Activated CD4-positive, alpha-beta T cell treated with anti-CD3 and anti-CD28 coated beads, Interleukin-2, amount 50 U/mL, for 16 hours (primary cell): ENCODE measurements at places on chromosomes 7 and 10.

DNA sequence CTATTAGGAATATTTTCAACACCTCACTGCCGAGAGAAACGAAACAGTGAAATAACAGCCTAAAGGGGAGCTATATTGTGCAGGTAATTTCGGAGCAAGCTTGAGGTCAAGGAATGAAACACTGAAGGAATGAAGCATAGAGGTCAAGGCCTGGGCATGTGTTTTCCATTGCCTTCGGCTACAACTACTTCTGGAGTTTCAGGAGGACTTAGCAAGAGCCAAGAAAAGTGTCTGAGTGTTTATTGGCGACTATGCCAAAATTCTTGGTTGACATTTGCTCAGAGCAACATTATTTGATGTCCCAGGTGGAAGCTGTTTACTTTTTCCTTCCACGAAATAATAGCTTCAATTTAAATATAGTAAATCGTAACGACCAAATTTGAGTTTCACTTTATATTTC lies 89.6 kb upstream of the IFRD1 start:
- DNase-seq, result no peak

- DNase-seq, result no peak
Measured at GRCh38 chr10:106973288-106973687, 191.2 kb downstream of the SORCS1 start.

DNA sequence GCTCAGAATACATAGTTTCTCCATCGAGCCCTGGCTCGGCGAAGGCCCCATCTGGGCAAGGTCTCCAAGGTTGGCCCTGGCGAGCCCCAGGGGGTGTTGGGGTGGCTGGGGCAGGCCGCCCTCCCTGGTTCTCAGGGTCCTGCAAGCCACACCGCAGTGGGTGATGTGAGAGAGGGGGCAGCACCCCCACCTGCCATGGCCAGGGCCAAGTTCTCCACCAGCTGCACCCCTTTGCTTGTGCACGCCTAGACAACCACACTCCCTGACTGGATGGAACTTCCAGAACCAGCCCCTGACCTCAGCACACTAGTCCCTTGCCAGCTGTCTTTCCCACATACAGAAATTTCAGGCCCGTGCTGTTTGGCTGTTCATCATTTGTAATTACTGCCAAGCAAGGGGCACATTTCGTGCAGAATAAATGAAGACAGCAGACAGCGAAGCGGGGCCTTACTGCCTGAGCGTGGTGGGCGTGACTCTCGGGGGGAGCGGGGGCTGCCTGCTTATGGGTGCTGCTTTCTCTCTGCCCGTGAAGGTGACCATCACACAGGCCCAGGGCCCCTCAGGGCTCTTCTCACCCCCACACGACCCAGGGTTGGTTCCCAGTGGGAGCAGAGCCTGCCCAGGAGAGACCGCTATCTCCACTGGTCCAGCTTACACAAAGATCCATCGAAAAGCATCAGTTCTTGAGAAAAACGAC lies 85.9 kb downstream of the ADARB2 start:
- no peak for DNase-seq

DNA sequence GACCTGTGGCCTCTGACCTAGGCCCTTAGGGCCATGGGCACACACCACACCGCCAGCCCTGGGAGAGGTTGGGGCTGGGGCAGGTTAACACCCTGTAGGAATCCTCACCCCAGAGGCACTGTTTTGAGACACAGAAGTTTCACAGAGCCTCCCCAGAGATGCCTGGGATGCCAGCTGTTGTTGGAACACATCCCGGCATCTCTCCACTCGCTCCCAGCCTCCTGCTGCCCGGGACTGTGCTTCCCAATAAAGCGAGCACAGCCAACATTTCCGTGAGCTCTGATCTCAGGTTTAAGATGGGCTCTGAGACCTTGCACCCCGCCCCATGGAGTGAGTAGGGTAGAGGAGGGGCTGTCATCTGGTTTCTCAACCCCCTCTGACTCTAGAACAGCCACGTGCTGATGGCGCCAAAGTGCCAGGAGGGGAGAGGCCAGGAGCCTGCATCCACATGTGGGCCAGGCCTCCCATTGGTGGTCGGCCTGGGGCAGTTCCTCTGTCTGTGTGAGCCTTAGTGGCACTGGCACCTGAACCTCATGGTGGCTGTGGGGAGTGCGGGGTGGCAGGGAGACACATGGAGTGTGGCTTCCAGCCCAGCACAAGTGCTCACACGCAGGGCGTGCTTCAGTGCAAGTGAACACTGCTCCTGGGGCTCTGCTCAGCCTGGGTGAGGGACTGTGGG lies 54.7 kb downstream of the RASGEF1A start:
- DNase-seq, result no peak

GRCh38 chr7:17444673-17445072 lies 146.2 kb downstream of the AHR start:
- DNase-seq, result no peak

DNA sequence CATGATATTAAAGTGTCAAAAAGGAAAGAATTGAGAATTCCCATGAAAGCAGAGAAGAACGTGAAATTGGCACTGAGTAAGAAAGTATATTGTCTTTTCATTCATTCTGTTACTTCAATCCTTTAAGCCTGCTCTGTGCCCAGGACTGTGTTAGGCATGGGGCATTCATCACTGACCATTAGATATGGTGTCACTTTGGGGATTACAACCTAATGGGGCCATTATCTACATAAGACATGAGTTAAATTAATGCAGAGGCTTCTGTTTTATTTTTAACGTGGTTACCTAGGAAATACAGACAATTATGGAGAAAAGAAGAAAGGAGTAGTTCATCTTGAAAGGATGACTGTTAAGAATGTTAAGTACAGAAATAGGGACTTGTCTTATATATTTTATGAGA lies 163.5 kb upstream of the LRGUK start:
- DNase-seq, result no peak

GRCh38 chr7:116980354-116980753 lies 27.1 kb downstream of the ST7 start:
- DNase-seq, result no peak

DNA sequence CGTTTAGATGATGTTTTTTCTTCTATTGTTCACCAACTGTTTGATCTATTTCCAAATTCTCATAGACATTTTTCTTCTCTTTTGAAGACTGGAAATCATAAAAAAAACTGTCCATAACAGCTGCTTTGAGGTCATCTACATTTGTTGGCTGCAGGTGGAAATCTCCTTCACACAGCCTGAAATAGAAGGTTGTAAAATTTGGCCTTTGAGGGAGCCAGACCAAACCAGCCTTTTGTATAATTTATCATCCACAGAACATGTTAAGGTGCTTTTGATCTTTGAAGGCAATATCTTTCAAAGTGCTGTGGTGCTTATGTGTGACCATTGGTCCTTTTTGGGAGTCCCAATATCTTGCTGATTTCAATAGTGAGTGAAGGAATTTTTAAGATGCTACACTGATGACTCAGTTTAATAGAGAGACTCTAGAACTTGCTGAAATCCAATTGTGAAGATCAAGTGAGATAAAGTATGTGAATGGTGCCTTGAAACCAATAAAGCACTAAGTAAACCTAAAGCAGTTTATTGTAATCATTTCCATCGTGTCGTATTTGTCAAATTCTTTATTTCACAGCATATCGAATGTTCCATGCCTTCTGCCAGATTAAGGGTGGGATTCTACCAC lies 5.4 kb downstream of the FERD3L start:
- DNase-seq, result no peak
